Dermis microvascular lymphatic vessel endothelial cell (primary cell): ENCODE measurements at places on chromosomes 4 and X. TPM values are rescaled to one million over a fixed set of nuclear protein-coding genes. Genes with fewer than 3 reads are reported as not detected.

Gene EOLA1
- total RNA-seq: 13.8 and 13.9 TPM in 2 replicates

Gene PRDM8
- 0.90 and 2.1 TPM in 2 replicates for total RNA-seq

Gene HNRNPH2
- total RNA-seq: 75.9 and 81.4 TPM in 2 replicates

Gene PTPN13
- under 0.01 TPM in 2 replicates for total RNA-seq

Gene NHS
- total RNA-seq: 0.13 TPM in 2 replicates

Gene DOCK11
- total RNA-seq: 0.25 and 0.26 TPM in 2 replicates

Gene SSX4B
- total RNA-seq: not detected in 2 replicates

Gene CHIC1
- total RNA-seq: 5.6 and 6.7 TPM in 2 replicates

Gene FAM9B
- not detected in 2 replicates for total RNA-seq

Gene OTC
- total RNA-seq: 0.13 and 0.26 TPM in 2 replicates
